ENCODE measurements at places on chromosomes 7 and 10.

GRCh38 chr10:31678575-31679516 is 249.8 kb downstream of the ARHGAP12 start:
- DNase-seq: no peak

DNA sequence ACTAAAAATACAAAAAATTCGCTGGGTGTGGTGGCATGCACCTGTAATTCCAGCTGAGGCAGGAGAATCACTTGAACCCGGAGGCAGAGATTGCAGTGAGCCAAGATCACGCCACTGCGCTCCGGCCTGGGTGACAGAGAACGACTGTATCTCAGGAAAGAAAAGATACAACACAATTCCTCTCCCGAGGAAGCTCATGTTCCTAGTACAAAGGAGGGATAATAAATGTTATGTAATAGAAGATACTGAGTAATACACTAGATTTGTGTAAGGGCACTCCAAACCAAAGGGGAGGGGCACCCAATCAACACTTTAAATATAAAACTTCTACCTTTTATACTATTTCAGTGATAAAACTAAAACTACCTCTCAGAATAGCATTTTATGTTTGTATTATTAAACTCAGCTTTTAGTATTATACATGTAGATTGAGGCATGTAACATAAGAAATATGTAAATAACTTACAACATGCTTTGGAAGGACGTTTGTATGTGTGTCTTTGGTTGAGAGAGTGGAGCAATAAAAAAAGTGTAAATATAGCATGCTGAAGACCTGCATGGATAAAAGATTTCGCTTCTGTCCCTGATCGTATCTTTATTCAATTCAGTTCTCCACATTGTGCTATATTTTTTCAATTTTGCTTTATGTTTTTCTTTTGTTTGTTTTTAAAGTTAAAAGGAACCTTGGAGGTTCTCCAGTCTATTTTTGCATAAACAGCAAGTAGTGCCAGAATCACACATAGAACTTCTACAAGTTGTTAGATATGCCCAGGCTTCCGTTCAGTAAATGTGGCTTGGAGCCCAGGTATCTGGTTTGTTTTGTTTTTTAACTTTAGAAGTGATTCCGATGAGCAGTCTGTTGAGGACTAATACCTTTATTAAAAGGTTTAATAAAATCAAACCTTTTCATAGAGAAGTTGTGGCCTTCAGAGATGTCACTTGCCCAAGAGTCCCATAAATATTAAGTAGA is 71.9 kb downstream of the WAC start:
- DNase-seq: no peak

DNA sequence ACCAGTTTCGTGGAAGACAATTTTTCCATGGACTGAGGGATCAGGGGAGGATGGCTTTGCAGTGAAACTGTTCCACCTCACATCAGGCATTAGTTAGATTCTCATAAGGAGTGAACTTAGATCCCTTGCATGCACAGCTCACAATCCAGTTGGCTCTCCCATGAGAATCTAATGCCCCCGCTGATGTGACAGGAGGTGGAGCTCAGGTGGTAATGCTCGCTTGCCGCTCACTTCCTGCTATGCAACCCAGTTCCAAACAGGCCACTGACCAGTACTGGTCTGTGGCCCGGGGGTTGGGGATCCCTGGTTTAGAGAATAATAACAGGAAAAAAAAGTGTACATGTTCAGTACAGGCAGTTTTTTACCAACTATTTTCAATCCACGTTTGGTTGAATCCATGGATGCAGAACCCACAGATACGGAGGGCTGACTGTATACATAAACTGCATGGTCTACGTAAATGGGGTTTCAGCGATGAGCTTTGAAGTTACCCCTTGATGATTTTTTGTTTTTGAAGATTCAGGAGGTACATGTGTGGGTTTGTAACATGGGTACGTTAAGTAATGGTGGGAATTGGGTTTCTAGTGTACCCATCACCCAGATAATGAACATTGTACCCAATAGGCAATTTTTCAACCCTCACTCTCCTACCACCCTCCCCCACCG is 24.5 kb downstream of the OGDH start:
- DNase-seq: no peak

GRCh38 chr7:4638781-4639575 is 43.1 kb upstream of the FOXK1 start:
- DNase-seq: no peak

- no peak for DNase-seq
These were observed 32.6 kb upstream of the CHCHD3 start for GRCh38 chr7:133114519-133114918.

DNA sequence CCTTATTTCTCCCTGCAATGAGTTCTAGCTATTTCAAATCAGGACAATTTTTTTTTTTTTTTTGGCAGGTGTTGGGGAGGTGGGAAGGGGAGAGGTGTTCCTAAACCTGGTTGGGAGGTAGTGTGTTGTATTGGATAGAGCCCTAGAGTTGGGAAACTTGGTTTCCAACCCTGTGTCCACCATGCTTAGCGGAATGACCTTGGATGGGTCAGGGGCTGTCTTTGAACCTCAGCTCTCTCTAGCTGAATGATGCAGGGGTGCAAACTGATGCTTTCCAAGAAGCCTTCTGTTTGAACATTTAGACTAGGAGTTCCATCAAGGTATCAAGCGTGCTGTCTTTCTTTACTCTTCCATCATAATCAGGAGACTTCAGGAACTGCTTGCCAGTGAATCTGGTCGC is 332.2 kb downstream of the LRMDA start:
- DNase-seq: no peak

- no peak for DNase-seq
These were observed 15.3 kb upstream of the THSD7A start for GRCh38 chr7:11847336-11847735.

DNA sequence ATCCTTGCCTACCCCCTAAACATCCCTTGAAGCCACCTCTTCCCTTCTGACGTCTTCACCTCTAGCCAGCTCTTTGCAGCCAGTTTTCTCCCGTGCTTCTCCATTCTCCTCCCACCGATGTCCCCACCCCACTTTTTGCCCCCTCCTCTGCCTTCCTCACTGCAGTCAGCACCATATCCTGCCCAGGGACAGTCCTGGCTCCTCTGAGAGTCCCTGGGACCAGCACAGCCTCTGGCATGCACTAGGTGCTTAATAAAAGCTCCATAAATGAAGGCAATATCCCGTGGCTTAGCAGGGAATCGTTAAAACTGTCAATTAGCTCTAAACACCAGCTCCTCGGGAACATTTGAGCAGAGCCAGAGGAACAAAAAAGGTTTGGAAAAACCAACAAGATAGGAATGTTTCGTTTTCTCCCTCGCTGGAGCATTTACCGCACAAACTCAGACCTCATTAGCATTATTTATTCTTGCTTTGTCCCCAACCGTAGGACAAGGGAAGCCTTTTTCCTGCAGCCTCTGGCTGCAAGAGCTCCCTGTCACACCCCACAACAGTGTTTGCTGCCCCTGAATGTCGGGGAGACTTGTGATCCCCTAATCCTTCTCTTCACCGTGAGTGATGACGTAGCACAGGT is 16.1 kb downstream of the MYL10 start:
- DNase-seq: no peak

DNA sequence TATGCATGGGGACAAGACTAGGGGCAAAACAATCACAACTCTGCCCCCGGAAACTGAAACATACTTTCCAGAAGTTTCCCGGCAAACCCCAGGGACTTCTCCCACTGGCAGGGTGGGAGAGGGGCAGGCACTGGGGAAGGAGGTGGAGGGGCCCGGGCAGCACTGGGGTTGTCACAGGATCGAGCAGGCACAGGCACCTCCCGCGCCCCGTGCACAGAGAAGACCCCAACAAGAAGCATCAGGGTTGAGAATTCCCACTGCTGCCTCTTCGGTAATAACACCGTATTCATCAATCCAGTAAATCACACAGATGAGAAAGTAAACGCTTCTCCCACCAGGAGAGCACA is 490.5 kb downstream of the PTPRN2 start:
- no peak for DNase-seq

DNA sequence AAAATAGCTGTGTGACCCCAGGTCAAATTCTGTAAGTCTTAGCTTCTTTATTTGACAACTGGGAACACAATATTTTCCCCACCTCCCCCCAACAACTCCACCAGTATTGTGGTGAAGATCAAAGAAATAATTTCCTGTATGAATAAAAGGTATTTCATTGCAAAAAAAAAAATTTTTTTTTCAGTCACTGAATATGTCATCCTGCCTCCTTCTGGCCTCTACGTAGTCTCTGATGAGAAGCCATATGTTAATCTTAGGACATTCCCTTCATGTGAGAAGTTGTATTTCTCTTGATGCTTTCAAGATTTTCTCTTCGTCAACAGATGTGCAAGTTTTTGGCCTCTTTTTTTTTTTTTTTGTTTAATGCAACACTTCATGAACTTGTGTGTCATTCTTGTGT is 33.0 kb downstream of the ZNF33A start:
- no peak for DNase-seq

- DNase-seq: no peak
These were observed 11.7 kb upstream of the VIM start for GRCh38 chr10:17216217-17216900.

GRCh38 chr7:137656850-137657232 is 189.9 kb downstream of the DGKI start:
- DNase-seq: no peak

GRCh38 chr7:66769833-66770512 is 29.4 kb downstream of the RABGEF1 start:
- no peak for DNase-seq

DNA sequence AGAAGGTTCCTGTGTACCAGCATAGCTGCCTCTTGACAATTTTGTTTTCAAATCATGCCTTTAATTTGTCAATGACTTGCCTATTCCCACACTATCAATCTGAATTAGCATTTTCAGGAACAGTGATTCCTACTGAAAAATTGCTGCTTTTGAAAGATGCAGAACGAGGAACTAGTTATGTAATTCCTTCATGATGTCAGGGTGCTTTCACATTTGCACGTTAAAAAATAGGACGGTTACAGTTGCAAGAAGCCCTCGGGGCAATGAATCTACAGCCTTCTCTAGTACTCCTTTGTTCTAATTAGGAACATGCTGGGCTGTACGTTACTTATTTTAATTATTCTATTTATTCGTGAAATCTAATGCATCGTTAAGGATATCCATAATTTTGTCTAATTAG is 253.9 kb downstream of the OTUD1 start:
- DNase-seq: no peak

GRCh38 chr10:72274213-72274729 is 547 bp downstream of the DDIT4 start:
- DNase-seq: no peak

GRCh38 chr10:53690524-53691240 is 918.1 kb upstream of the MBL2 start:
- no peak for DNase-seq

DNA sequence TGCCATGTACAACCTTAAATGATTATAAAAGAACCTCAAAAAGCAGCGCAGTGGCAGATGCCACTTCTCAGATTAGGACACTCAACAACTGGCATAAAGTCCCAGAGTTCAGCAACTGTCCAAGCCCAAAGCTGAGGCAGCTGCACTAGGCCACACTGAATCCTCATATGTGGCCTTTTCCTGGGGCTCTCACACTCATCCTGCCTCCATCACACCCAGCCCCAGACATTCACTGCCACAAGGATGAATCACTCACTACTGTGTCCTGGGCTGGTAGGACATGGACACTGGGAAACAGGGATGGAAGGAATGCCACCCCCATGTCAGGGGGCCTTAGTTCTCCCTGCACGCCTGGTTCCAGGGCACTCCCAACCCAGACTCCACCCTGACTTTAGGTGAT is 547.7 kb downstream of the TNS3 start:
- DNase-seq: no peak

GRCh38 chr10:74825371-74826141 is 844 bp upstream of the KAT6B start:
- no peak for DNase-seq

All from NCI-H2081 treated with DMSO at 0.1 percent for 48 hours (cell line).